Activated CD4-positive, alpha-beta T cell treated with anti-CD3 and anti-CD28 coated beads, Interleukin-2, amount 10 ng/mL, durations not matched to agents 7 days and 5 days (primary cell): ENCODE measurements at places on chromosomes 7 and 10.

DNA sequence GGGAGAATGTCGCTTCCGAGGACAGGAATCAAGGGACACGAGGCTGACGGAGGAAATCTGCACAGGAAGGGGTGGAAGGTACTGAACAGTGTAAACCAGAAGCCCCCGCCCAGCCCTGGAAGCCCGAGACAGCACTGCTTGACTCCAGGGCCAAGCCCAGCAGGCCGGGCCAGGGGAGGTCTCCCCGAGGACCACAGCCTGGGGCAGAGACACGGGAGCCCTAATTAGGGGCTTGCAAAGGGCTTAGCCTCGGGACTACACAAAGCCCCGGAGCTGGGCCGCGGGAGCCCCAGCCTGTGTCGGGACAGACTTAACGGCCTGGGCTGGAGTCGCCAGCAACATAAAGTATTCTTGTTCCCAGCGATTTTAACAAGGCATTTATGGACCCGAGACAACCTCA lies 50.8 kb downstream of the OAT start:
- no peak for DNase-seq

- DNase-seq: no peak
Measured at GRCh38 chr10:27820637-27821036, 75.0 kb upstream of the MKX start.

DNA sequence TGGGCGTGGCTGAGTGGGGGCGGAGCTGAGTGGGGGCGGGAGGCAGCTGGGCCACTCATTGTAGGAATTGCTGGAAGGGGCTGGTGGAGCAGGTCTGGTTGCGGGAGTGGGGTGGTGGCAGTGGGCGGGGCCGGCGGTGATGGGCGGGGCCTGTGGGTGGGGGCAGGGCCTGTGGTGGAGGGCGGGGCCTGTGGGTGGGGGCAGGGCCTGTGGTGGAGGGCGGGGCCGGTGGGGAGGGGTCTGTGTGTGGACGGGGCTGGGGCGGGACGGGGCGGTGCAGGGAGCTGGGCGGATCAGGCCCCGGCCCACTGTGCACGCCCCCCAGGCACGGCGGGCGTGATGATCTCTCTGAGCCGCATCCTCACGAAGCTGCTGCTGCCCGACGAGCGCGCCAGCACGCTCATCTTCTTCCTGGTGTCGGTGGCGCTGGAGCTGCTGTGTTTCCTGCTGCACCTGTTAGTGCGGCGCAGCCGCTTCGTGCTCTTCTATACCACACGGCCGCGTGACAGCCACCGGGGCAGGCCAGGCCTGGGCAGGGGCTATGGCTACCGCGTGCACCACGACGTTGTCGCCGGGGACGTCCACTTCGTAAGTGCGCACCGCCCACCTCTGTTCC lies 14.0 kb downstream of the SLC29A4 start:
- peak; percentile 75 for DNase-seq

GRCh38 chr7:133910761-133911160 lies 216.4 kb upstream of the LRGUK start:
- no peak for DNase-seq

GRCh38 chr10:4390219-4390618 lies 435.8 kb upstream of the AKR1E2 start:
- no peak for DNase-seq

DNA sequence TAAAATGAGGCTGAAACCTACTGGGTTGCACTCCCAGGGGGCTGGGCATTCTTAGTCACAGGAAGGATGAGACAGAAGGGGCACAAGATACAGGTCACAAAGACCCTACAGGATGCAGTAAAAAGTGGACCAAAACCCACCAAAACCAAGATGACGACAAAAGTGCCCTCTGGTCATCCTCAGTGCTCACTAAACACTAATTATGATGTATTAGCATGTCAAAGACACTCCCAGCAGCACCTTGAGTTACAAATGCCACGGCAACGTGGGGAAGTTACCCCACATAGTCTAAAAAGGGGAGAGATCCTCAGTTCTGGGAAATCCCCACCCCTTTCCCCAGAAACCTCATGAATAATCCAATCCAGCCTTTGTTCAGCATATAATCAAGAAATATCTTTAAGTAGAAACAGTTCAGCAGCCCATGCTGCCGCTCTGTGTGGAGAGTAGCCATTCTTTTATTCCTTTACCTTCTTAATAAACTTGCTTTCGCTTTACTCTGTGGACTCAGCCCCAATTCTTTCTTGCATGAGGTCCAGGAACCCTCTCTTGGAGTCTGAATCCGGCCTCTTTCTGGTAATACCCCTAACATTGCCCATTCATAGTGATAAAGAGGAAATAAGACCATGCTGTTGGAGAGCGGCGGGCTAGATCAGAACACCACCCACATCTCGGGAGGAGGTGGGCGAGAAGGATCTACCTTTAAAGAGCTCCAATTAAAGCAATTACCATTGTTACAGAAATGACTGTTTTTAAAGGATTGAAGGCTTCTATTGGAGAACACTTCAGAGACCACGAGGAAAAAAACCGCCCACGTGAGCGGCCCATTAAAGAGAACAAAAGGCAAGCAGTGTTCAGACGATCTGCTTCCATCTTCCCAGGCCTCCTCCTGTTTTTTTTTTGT lies 170.9 kb downstream of the USP6NL start:
- no peak for DNase-seq

DNA sequence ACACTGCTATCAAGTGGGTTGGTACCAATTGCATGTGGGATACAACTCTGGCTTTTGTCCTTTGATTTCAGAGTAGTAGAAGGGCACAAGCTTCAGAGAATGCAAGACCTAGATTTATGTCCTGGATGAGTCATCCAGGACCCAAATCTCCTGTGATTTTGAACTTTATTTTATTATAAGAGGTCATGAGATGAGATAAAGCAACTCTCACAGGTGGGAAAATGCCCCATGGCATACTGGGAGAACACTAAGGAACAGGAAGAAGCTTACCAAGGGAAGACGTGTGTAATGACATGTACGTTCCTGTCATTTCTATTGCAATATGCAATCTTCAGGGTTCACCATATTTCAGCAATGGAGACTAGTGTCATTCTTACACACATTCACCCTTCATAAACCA lies 966 bp downstream of the MALRD1 start:
- no peak for DNase-seq
